ENCODE measurements at places on chromosomes 6 and 20.

- peak; percentile 35 for DNase-seq
These were observed 607.7 kb upstream of the CITED2 start for GRCh38 chr6:139982195-139982594.

- no peak for DNase-seq
These were observed 45.7 kb downstream of the SOBP start for GRCh38 chr6:107535626-107536025.

GRCh38 chr6:4287372-4287771 lies 152.0 kb upstream of the ECI2 start:
- no peak for DNase-seq

- peak; percentile 16 for DNase-seq
These were observed 751.5 kb downstream of the CBLN4 start for GRCh38 chr20:55253781-55254180.

GRCh38 chr20:37494301-37494700 lies 26.7 kb upstream of the NNAT start:
- DNase-seq, result no peak

DNA sequence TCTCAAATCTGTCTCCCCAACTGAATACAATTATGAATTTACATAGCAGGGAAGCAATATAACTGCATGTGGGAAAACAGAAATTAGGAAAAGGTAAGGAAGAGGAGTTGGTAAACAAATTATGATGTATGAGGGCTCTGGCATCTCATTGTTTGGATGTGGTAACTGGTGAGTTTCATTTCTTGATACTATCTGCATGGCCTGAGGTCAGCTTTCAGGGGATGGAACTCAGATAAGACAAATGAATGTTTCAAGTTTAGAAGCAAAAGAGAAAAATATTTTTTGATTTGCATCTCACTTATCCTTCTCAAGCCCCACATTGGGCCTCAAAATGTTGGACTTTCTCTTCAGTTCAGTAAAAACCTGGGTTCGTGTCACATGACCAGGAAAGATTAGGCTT lies 302.2 kb upstream of the GJE1 start:
- no peak for DNase-seq

DNA sequence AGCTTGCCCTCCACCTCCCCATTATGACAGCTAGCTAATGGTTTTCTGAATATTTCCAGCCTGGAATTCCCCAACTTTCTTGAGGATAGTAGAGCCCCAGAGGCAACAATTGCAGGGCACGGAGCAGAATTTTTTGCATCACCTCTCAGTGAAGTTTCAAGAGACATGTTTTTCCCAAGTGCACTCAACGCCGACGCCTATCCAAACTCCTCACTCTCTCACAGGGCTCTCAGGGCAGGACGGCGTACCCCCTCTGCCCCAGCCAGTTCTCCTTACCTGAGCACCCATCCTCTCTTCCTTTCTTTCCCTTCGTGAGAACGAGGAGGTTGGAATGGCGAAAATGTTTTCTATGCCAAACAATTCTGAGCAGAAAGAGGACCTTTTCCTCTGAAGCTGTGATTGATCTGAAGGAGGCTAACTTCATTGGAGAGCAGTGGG lies 83.1 kb upstream of the FOXQ1 start:
- no peak for DNase-seq

GRCh38 chr6:100612094-100612493 lies 147.4 kb upstream of the SIM1 start:
- peak; percentile 50 for DNase-seq

DNA sequence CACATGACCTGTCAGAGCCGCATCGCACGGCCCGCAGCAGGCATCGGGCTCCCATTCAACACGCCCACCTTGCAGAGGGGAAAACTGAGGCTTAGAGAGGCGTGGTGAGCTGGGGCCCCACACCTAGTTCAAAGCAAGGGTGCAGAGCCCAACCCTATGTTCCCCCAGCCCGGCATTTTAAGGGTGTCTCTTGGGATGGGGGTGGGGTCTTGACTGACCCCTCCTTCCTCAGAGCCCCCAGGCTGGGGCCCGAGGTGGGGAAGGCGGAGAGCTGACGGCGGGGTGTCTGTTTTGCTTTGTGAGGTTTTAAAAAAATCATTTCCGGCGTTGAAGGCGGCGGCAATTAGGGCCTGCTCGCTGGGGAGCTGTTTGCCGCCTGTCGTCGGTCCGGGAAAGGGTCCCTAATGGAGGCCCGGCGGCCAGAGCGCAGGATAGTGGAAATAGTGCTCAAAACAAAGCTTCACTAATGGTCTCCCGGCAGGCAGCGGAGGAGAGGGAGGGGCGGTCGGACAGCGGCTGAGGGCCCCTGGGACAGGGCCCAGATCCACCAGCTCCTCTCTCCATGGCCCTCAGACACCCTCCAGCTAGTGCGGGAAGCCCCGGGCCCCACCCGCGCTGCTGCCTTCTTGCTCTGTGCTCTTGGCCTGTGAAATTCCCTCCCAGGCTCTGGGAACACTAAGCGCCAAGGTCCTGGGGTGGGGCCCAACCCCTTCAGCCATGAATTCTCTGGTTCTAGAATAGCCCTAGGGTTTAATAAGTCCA lies 11.9 kb downstream of the VSTM2L start:
- no peak for DNase-seq

- peak; percentile 69 for DNase-seq
These were observed 149.7 kb downstream of the LAMA2 start for GRCh38 chr6:129032602-129033001.

- DNase-seq, result no peak
These were observed 379.2 kb upstream of the SLC35B3 start for GRCh38 chr6:8814440-8815000.

DNA sequence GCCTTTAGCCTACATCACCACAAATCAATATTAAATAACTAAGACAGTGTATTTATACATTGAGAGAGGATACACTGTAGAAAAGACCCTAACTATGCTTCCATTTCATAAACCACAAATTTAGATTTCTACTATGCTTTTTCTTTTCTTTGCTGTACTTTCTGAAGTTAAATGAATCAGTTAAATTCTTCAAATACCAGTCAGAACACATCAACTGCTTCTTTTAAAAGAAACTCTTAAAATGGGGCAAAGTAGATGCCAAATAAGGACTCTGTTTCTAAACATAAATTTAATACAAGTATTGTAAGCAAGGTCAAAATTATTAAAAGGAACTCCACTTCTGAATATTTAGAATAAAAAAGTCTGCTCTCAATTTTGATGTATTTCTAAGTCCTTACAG lies 76.9 kb downstream of the GMDS start:
- no peak for DNase-seq

DNA sequence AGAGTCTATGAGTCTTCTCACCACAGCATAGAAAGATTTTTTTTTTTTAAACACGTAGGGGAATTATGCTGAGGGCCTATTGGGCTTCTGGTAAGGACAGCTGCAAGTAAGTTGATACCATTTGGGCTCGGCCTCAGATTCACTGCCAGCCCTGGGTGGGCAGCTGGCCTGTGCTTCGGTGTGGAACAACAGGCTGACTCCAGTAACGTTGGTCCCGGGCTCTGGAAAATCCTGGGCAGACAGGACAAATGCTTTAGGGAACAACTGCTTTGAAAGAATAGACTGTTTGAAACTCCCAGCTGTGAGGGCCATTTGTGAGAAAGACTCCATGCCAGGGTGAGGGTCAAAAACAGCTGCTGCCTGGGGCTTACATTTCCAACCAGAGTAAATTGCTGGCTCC lies 366.5 kb downstream of the QKI start:
- DNase-seq, result no peak

DNA sequence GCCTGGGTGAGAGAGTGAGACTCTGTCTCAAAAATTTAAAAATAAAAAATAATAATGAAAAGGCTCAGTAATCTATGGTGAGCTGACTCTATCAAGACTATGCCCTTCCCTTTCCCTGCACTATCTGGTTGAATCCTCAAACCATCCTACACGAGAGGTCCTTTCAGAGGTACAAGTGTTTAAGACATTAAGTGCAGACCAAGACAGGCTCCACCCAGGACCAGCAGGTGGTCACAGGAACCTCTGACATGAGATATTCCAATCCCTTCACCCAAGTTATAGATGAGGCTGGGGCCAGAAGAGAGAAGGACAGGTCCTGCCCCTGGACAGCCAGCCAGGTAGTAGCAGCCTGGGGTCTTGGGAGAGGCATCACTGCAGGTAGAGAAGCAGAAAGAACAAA lies 182.6 kb downstream of the NFATC2 start:
- peak; percentile 38 for DNase-seq

GRCh38 chr6:78231002-78231401 lies 578.2 kb downstream of the MEI4 start:
- DNase-seq, result no peak

DNA sequence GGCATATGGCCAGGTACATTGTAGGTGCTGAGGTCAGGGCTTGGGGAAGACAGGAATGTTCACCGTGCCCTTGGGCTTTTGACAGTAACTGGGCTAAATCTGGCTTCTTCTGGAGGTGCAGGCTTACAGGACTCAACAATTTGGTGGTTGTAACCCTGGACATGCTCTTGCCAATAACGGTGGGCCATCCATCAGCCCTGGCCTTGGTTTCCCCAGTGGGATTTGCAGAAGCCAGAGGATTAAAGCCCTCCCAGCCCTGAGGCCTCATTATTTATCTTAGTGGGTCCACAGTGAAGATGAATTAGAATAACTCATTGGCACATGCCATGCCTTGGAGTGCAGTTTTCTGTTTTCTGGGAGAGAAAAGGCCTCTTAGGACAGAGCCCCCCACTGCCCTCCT lies 44.0 kb downstream of the TOX2 start:
- no peak for DNase-seq

GRCh38 chr6:150269857-150270223 lies 99.0 kb upstream of the IYD start:
- DNase-seq, result peak; percentile 91

GRCh38 chr6:156280065-156280464 lies 497.1 kb upstream of the ARID1B start:
- DNase-seq, result no peak

- DNase-seq, result no peak
These were observed 4.3 kb upstream of the BTN3A2 start for GRCh38 chr6:26360451-26361416.

- no peak for DNase-seq
These were observed 213.1 kb downstream of the BTBD3 start for GRCh38 chr20:12130781-12131180.

DNA sequence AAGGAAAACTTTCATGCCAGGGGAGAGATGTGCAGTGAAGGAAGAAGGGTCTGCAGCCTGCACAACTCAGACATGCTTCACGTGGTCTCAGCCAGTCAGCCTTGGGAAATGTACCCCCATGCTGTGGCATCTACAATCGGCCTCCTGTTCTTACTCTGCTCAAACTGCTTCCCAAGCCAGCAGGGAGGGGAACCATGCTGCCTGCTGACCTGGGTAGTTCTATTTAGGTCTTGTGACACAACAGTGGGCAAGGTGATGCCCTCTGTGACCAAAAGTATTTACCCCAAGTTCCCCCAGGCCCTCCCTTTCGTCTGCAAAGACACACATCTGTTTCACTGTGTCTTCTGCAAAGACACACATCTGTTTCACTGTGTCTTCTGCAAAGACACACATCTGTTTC lies 106.9 kb downstream of the SLC23A2 start:
- DNase-seq, result no peak

GRCh38 chr6:8047541-8048292 lies 16.5 kb downstream of the BLOC1S5 start:
- peak; percentile 90 for DNase-seq

- peak; percentile 55 for DNase-seq
These were observed 66.5 kb upstream of the SLC35F1 start for GRCh38 chr6:117840541-117840983.

- DNase-seq, result no peak
These were observed 96.0 kb upstream of the LOC128125822 start for GRCh38 chr6:63476302-63476701.

DNA sequence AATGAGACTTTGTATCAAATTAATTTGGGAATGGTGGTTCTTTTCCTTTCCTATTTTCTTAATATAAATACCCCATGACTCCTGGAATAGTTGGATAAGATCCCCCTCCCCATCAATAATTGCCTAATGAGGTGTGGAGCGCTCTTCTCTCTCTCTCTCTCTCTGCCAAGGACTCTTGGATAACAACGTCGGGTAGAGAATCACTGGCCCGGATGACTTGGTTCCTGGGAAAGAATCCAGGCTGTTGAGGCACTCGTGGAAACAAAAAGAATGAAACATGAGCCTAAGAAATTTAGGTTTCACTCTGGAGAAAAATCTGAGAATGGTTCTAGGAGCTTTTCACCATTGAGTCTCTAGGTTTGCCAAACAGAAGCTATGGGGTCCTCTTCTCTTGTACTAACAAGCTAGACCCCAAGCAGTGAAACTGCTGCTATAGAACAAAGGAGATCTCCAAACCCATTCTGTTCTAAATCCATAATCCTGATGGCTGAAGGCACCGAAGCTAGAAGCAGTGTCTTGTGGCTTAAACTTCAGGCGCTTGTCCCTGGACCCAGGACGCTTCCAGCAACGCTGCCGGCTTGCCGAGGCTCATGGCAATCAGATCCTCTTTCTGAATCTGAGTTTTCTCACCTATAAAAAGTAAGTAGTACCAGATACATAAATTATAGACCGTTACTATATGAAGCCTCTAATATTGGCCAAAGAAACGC lies 241.6 kb upstream of the BTBD3 start:
- peak; percentile 6 for DNase-seq

- DNase-seq, result no peak
These were observed 21.2 kb upstream of the CDKN1A start for GRCh38 chr6:36657271-36657670.

GRCh38 chr6:11412011-11412424 lies 125.5 kb upstream of the TMEM170B start:
- DNase-seq, result peak; percentile 48
